ENCODE measurements at places on chromosomes 7 and 10.

DNA sequence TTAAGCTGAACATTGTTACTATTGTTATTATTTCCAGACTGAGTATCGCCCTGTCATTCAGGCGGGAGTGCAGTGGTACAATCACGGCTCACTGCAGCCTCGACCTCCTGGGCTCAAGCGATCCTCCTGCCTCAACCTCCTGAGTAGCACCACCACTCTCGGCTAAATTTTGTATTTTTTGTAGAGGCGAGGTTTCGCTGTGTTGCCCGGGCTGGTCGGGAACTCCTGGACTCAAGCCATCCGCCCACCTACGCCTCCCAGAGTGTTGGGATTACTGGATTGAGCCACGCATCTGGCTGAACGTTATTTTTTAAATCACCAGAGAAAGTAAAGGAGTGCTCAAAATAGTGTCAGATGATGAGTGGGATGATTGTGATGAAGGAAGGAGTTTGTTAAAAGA lies 1.4 kb upstream of the HNRNPF start:
- DNase-seq: no peak

- no peak for DNase-seq
Observed at GRCh38 chr10:1270490-1270889, 214.3 kb downstream of the WDR37 start.

DNA sequence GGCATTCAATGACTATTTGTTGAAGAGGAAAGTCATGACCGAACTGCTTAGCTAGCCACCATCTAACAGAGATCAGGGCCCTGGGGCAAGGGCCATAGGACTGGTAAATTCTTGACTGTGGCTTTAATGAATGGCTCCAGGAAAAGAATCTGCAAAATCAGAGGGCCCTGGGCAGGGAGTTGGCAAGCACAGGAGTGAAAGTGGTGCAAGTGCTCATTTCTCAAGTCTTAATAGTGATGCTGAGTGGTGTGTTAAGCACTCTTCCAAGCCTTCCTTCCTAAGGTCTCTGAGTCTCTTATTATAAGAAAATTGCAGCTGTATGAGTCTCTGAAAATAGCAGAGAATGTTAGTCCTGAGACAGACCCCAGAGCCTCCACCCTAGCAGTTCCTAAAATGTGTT lies 46.3 kb upstream of the EGR2 start:
- no peak for DNase-seq

- DNase-seq: no peak
Observed at GRCh38 chr10:5466451-5467206, 32.7 kb downstream of the CALML5 start.

DNA sequence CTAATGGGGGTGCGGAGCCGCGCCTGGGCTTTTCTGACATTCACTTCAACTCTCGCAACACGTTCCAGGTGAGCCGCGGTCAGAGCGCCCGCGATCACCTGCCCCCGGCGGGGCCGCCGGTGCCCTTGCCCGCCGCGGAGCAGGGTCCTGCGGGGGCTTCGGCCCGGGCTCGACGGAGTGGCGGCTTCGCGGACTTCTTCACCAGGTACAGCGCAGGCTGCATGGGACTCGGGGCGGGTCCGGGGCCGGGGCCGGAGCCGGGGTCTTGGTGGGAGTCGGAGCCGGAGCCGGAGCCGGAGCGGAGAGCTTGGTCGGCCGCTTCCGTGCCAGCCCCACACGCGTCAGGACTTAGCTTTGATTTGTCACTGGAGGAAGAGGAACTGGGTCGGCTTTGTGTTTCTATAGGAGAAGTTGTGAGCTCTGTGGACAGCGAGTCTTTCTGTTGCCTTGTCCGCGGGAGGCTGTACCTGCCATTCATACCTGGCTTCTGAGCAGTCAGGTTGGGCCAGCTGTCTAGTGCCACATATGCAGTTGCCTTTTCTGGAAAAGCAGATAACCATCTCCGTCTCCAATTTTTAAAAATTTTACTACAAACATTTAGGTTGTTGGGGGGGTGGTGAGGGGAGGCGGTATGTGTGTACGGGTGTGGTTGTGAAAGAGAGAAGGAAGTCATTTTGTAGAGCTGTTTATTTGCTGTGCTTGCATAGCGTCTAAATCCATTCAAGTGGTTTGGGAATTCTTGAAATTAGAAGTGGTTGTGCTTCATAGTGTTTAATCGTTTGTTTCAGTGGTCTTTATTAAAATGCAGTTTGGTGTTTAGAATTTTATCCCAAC lies 1.3 kb downstream of the TBC1D12 start:
- DNase-seq: peak; percentile 79

- no peak for DNase-seq
Observed at GRCh38 chr7:36788825-36789470, 64.7 kb upstream of the AOAH start.

GRCh38 chr7:98957766-98958165 lies 79.4 kb downstream of the TRRAP start:
- DNase-seq: no peak

DNA sequence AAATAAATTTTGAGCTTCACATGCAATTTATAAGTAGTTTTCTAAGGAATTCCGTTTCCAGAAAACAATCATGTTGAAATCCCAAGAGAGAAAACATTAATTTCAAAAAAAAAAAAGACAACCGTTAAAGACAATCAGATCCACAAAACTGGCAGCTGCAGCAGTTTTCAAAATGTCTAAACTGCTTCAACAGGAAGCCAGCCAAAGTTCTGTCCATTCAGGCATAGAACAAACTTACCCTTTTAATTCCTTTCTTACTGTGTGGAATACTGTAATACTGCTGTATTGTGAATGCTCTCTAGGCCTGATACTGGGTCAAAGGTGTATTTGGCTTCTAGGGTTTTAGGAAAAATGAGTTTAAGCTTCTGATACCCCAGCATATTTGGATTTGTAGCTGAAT lies 31.6 kb downstream of the HOXA1 start:
- no peak for DNase-seq

- DNase-seq: no peak
Observed at GRCh38 chr7:80785961-80786536, 132.8 kb downstream of the SEMA3C start.

DNA sequence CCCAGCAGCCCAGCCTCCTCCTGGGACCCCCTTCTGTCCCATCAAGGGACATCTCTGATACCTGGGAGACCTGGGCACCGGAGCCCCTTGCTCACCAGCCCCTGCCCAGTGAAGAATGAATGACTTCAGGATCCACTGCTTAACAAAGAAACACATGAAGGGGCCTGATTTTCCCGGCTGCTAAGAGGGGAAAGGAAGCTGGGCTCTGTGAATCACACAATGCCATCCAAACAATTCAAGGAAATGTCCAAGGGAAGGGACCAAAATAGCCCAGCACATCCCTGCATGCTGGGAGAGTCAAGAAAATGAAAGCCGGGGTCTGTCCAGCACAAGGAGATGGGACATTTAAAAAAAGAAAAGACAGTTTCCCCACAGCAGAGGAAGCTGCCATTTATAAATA lies 128.7 kb upstream of the JCAD start:
- DNase-seq: no peak

DNA sequence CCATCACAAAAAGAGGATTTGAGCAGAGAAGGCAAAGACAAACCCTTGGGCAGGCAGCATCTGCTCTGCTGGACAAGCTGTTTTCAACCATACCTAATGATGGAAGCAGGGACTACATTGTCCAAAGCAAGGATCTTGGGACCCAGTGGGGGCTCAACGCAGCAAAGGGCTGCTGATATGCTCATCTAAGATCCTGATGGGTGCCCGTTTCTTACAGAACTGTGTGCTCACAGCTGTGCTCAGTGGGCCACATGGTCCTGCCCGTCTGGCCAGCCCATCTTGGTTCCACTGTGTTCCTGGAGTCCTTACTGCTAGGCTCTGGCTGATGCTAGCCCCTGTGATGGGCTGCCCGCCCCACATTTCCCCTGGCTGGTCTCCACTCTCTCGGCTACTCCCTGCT lies 36.1 kb downstream of the GPRIN2 start:
- DNase-seq: no peak

All from GM10248 (cell line).